Ovary (tissue), 10 donors: ENCODE measurements at places on chromosomes 5 and 9. TPM values are rescaled to one million over a fixed set of nuclear protein-coding genes. Genes with fewer than 3 reads are reported as not detected.

DNA sequence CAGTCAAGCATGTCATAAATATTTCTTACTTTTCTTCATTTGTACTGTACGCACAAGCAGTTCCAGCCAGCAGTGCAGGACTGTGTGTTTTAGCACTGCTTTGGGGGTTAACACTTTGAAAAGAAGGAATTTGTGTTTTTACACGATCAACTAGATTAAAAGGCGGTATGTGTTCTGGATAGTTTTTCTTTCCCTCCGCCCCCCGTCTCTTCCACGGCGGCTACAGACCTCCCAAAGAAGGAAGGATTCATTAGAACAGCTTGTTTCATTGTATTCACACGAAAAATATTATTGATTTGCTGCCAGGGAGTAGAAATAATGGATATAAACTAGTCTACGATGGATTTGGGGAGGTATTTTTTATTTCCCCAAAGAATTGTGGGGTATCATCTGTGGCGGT, 336.8 kb upstream of the RFX3 start:
- DNase-seq, result no peak
- H3K27ac ChIP-seq, result no peak overlapping the region
- no peaks in the 10 kb centered on the region for H3K27me3 ChIP-seq
- no peaks in the 10 kb centered on the region for H3K36me3 ChIP-seq
- no peaks in the 10 kb centered on the region for H3K4me1 ChIP-seq

- H3K27me3 ChIP-seq, result no peaks in the 10 kb centered on the region
- no peak for DNase-seq
- no peaks in the 10 kb centered on the region for H3K4me1 ChIP-seq
- no peak overlapping the region for H3K27ac ChIP-seq
These were observed 29.2 kb upstream of the SEMA4D start for GRCh38 chr9:89527084-89527483.

GRCh38 chr9:13388157-13388556, 108.7 kb upstream of the MPDZ start:
- H3K36me3 ChIP-seq, result no peaks in the 10 kb centered on the region
- H3K27ac ChIP-seq, result no peak overlapping the region
- no peaks in the 10 kb centered on the region for H3K4me1 ChIP-seq
- no peak overlapping the region for H3K4me3 ChIP-seq

GRCh38 chr5:107384256-107384655, 286.5 kb downstream of the EFNA5 start:
- no peak overlapping the region for H3K27ac ChIP-seq
- H3K4me1 ChIP-seq, result no peaks in the 10 kb centered on the region
- DNase-seq, result no peak
- H3K27me3 ChIP-seq, result no peaks in the 10 kb centered on the region
- no peak overlapping the region for H3K4me3 ChIP-seq
- H3K36me3 ChIP-seq, result no peaks in the 10 kb centered on the region

- H3K4me1 ChIP-seq, result peaks cover 3% of the 10 kb centered on the region
- H3K27me3 ChIP-seq, result no peaks in the 10 kb centered on the region
- no peaks in the 10 kb centered on the region for H3K36me3 ChIP-seq
These were observed 5.0 kb upstream of the ZNF462 start for GRCh38 chr9:106857811-106858470.

GRCh38 chr5:120735076-120735475, 271.0 kb downstream of the PRR16 start:
- DNase-seq, result no peak
- no peak overlapping the region for H3K27ac ChIP-seq
- no peak overlapping the region for H3K4me3 ChIP-seq
- H3K36me3 ChIP-seq, result no peaks in the 10 kb centered on the region
- no peaks in the 10 kb centered on the region for H3K4me1 ChIP-seq

DNA sequence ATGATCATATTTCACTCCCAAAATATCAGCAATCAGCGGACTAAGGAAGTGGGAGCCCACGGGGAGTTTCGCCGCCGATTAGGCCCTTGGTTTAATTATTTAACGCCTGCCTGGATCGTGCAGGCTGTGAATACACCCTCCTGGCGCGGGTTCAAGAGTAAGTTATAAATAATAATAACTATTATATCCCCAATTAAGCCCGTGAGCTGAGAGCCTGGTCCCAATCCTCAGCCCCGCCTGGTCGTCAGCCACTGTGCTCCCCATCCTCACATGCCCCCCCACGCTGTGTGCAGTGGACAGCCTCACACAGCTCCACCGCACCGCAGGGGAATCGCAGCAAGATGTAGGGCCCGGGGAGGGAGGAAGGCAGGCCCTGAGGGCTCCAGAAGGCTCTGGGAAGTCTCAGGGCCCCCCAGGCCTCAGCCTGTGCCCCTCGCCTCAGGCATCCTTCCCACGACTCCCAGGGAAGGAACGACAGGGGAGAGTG, 10.8 kb upstream of the PRRX2 start:
- no peaks in the 10 kb centered on the region for H3K36me3 ChIP-seq
- no peak overlapping the region for H3K4me3 ChIP-seq
- H3K4me1 ChIP-seq, result peaks cover 8% of the 10 kb centered on the region
- no peaks in the 10 kb centered on the region for H3K27me3 ChIP-seq

DNA sequence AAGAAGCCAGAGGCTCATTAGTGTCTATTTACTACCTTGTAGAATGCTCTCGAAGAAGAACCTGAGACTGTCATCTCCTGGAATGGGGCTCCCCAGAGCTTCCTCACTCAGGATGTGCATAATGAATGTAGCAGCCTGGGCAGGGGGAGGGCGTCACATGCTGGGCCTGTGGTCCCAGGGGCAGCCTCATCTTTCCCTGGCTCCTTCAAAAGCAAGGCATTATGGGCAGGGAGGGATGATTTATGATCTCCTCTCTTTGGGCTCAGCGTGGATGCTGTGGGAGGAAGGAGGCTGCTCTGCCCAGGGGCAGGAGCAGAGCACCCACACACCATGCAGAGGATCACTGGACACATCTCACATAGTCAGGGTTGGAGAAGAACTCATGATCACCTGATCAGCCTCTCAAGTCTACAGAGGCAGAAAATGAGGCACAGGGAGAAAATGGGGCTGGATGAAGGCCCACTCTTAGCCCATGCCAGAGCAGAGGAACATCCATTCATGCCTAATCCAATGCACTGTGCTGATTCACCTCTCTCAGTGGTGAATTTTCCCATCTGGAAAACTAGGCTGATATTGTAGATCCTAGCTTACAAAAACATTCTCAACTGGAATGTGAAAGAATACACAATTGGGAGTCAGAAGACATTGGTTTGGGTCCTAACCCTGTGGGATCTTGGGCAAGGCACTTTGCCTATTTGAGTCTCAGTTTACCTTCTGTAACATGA, 173.7 kb downstream of the CARTPT start:
- H3K36me3 ChIP-seq, result no peaks in the 10 kb centered on the region
- H3K27me3 ChIP-seq, result no peaks in the 10 kb centered on the region
- no peaks in the 10 kb centered on the region for H3K4me1 ChIP-seq
- DNase-seq, result no peak
- H3K4me3 ChIP-seq, result no peak overlapping the region
- H3K27ac ChIP-seq, result no peak overlapping the region

Gene PCDHA9
- total RNA-seq, result 0.50 TPM

Gene DND1
- 0.69 TPM for total RNA-seq

Gene PCDHB5
- 12.7 TPM for total RNA-seq

Gene ROR2
- total RNA-seq, result 35.5 TPM

Gene CCIN
- 0.27 TPM for total RNA-seq
